ENCODE measurements at places on chromosomes 12 and 14. TPM values are rescaled to one million over a fixed set of nuclear protein-coding genes. Genes with fewer than 3 reads are reported as not detected.

DNA sequence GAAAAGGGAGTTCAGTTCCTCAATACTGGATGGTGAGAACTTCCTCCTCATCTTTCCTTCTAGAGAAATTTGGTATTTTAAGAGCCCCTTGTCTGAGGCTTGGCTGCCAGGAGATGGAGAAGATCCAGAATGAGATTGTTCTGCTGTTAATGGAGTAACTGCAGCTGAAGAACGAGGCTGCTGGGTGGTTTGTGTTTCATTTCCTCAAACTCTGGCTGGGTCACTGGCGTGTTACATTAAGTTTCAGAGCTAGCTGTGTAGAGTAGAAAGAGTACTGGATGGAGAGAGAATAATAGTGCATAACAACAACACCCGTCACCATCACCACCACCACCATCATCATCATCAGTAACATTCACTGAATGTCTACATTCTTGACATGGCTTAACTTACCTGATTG lies 325.0 kb upstream of the TBX3 start:
- no peak for DNase-seq

The TAS2R8 gene
- polyA plus RNA-seq, result not detected

GRCh38 chr12:15001733-15002382 lies 29.0 kb downstream of the PDE6H start:
- no peak for DNase-seq

- no peak for DNase-seq
Observed at GRCh38 chr14:28102001-28102400, 664.6 kb upstream of the FOXG1 start.

The OR11H7 gene
- 0.24 TPM for polyA plus RNA-seq

The OR4E2 gene
- not detected for polyA plus RNA-seq

The CLEC12A gene
- 1.5 TPM for polyA plus RNA-seq

All from right renal pelvis (tissue), 4 donors.